ENCODE measurements at places on chromosomes 13 and 19.

DNA sequence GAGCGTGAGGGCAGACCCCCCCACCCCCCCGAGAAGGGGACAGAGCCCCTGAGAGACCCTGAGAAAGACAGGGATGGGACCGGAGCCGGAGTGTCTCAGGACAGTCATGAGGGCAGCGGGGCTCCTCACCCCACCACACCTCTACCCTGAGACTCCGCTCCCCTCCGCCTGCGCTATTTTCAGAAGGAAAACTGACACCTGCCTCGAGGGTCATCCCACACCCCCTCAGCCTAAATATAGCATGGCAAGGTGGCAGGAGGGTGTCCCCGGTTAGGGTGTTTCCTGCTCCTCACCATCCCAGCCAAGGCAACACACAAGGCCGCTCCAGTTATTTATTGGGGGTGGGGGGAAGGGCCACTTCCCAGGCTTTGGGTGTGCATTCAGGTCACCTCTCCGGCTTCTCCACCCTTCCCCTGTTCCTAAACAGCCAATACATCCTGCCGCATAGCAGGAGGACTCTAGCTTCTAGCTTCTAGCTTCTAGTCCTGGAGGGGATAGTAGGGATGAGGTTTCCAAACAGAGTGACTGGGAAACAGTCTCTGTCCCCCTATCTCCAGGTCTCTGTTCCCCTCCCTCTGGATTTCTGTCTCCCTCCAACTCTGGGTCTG lies 1.4 kb upstream of the NTF4 start:
- no peak for DNase-seq

- DNase-seq, result no peak
Measured at GRCh38 chr13:43558326-43558725, 228.4 kb downstream of the ENOX1 start.

GRCh38 chr13:96072392-96072791 lies 17.5 kb upstream of the HS6ST3 start:
- DNase-seq, result no peak

- DNase-seq, result no peak
Measured at GRCh38 chr19:18440415-18440877, 2.5 kb upstream of the ISYNA1 start.

GRCh38 chr19:55479451-55480230 lies 3.2 kb downstream of the ZNF628 start:
- no peak for DNase-seq

GRCh38 chr13:103731959-103732358 lies 665.7 kb upstream of the SLC10A2 start:
- no peak for DNase-seq

DNA sequence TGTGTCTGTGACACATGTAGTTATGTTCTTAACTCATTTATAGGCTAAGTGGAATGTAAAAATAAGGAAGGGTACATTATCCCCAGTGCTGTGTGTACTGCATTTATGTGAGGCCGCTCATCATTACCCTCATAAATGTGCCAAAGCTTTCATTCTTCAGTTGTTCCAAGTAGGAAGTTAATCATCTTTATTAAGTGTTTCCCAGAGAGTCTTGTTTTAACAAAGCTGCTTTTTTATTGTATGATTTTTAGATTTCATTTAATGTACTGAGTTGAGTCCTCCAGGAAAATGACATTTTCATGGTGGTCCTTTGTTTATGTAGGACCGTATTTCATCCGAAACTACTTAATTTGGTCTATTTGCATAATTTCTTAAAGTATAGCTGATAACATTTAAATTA lies 379.8 kb downstream of the DLEU7 start:
- DNase-seq, result no peak

DNA sequence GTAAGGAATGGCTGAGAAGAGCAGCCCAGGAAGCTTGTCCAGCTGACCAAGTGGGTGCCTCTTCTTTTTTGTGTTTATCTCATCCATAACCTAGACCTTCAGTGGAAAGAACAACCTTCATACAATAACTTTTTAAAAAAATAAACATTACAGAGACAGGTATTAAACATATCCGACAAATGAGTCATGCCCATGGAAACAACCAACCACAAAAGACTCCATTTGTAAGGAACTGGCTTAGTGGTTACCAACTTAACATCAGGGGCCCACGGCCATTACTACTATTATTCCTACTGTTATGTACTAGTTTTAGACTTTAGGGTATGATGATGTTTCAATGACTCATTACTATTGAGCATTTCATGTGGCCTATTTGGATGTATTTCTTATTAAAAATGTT lies 191.7 kb upstream of the SERP2 start:
- DNase-seq, result no peak

- no peak for DNase-seq
Measured at GRCh38 chr19:38025909-38026307, 118.9 kb downstream of the SIPA1L3 start.

- no peak for DNase-seq
Measured at GRCh38 chr19:33089010-33089409, 8.0 kb downstream of the GPATCH1 start.

GRCh38 chr19:28358633-28359032 lies 854.3 kb downstream of the UQCRFS1 start:
- DNase-seq, result no peak

DNA sequence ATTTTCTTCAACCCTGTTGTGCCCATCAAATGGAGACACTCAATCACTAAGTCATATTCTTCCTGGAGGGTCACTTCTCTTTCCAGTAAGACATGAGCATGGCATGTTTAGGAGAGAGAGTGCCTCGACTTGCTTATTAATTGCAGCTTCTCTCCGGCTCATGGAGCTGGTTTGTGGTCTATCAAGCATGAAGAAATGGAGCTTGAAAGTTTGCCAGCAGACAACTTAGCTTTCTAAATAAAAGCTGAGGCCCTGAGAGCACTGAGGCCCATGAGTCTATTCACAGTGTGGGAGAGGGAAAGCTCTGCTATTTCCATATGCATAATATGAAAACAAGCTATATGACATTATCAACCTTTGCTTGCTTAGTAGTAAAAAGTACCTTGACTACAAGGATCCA lies 378.5 kb downstream of the FGF9 start:
- DNase-seq, result no peak

GRCh38 chr19:50745221-50745620 lies 22.1 kb downstream of the CLEC11A start:
- no peak for DNase-seq

DNA sequence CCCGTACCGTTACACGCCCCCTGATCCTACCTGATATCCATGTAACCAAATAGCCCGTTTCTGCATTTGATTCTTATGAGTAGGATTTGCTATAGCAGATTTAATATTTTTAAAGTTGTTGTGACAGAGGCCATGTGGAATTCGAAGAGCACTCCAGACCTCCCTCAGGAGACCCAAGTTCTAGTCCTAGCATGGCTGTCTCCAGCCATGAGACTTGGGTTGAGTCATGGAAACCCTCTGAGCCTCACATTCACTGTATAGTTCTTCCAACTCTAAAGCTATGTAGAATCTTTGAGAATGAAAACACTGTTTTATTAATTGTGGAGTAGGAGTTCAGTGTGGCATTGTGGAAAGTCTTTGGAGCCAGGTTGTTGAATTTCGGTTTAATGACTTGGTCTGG lies 8.0 kb upstream of the GPR183 start:
- DNase-seq, result no peak

- DNase-seq, result no peak
Measured at GRCh38 chr19:33706631-33707030, 84.9 kb downstream of the CHST8 start.

- no peak for DNase-seq
Measured at GRCh38 chr13:99265821-99266426, 7.7 kb upstream of the GPR18 start.

- DNase-seq, result no peak
Measured at GRCh38 chr13:113489171-113489548, 1.4 kb downstream of the DCUN1D2 start.

DNA sequence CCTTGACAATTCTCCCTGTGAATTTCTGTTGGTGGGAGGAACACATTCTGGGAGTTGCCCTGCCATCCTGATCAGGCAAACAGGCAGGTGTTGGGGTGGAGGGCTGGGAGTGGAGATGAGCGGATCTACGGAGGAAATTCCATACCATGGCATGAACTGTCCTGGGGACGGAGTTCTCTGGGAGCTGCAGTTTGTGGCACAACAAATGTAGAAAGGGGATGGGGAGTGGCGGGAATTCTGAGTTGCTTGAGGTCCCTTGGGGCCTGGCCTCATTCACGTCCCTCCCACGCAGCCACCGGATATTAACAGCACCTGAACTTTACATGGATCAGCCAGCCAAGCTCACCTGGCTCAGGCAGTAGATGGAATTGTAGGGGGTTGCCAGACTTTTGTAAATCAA lies 70.0 kb downstream of the CHST8 start:
- no peak for DNase-seq

GRCh38 chr19:11578258-11579142 lies 1.1 kb upstream of the ACP5 start:
- no peak for DNase-seq

DNA sequence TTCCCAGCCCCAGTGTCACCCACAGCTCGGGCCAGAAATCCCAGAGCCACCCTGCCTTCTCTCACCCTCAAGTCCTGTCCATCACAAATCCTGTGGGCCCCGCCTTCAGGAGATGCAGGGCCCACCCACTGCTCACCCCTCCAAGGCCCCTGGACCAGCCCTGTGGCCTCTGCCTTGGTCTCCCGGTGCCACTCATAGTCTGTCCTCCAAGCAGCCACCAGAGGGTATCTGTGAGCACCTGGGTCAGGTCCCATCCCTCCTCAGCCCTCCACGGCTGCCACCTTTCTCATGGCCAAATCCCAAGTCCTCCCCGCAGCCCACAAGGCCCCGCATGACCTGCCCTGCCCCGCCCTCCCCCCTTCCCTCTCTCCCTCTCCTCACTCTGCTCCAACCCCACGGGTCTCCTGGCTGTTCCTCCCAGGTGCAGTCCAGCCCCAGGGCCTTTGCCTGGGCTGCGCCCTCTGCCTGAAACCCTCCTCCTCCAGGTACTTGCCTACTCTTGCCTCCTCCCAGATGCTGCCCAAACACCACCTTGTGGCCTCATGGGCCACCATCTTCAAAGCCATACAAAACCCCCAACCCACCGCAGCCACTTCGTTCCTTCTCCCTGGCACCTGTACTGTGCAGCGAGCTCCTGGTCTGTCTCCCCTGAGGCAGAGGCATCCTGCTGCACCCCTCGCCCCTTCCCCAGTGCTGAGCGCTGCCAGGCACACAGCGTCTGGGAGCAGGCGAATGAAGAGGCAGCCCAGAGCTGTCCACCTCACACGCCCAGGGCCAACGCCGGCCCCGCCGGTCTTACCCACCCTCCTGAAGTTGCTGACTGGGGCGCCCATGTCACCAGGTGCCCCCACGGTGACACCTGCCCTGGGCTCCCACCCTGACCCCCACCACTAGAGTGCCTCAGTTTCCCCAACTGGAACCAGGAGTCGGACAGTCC lies 13.2 kb upstream of the UQCR11 start:
- no peak for DNase-seq

- no peak for DNase-seq
Measured at GRCh38 chr13:28557725-28558520, 63.0 kb upstream of the FLT1 start.
